ENCODE measurements at places on chromosomes 2 and 18. TPM values are rescaled to one million over a fixed set of nuclear protein-coding genes. Genes with fewer than 3 reads are reported as not detected.
A peak's percentile ranks its signal among the peaks of the same experiment; 100 is the strongest.

ONECUT2 gene
- 0.24 TPM for polyA plus RNA-seq

HOXD12 gene
- polyA plus RNA-seq: 0.63 TPM

LYPD1 gene
- polyA plus RNA-seq: 107 TPM

TCF7L1 gene
- polyA plus RNA-seq: 46.8 TPM

TMEM37 gene
- polyA plus RNA-seq: 37.0 TPM

SPEG gene
- 11.4 TPM for polyA plus RNA-seq

LINC00305 gene
- 7.0 TPM for polyA plus RNA-seq

SIX3 gene
- not detected for polyA plus RNA-seq

AKAIN1 gene
- polyA plus RNA-seq: not detected

RNF125 gene
- polyA plus RNA-seq: 4.5 TPM

ATAD2B gene
- 23.6 TPM for polyA plus RNA-seq

CD226 gene
- polyA plus RNA-seq: 1.2 TPM

GRCh38 chr2:102120701-102121159 lies 21.8 kb upstream of the IL1R1 start:
- DNase-seq: no peak

GRCh38 chr2:239144713-239144999 lies 256.2 kb downstream of the HDAC4 start:
- DNase-seq: no peak

DNA sequence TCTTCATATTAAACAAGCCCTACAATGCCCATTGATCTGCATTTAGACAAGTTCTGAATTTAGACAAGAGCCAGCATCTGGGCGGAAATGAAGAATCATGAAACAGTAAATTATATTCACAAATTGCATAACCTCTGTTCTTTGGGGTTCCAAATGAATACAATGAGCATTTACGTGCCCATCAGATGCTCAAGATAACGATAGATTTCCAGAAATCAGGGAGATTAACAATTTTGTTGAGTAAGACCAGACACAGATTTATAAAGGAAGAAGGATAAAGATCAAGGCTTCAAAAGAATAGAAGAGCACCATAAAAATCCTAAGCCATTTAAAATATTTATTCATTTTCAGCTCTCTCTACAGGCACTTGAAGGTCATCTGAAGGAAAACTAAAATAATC lies 59.7 kb upstream of the CDH20 start:
- DNase-seq: no peak

DNA sequence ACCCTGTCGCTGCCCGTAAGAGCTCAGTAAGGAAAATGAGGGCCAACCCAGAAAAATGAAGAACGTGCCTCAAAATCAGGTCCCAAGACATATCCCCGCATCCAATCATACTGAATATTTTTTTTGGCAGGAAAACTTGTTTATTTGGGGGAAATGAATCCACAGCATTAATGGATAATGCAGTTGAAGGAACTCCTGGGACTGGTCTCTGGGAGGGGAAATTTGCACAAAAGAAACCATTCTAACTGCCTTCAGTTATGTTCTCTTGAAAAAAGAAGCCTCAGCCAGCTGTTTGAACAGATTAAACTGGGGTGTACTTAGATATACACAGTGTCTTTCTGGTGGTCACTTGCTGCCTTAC lies 61.3 kb downstream of the SPRED2 start:
- DNase-seq: no peak

GRCh38 chr2:41400088-41400665 lies 647.6 kb upstream of the PKDCC start:
- no peak for DNase-seq

GRCh38 chr2:164008752-164009151 lies 272.9 kb upstream of the FIGN start:
- no peak for DNase-seq

- no peak for DNase-seq
Measured at GRCh38 chr2:214569419-214570035, 158.7 kb downstream of the VWC2L start.

GRCh38 chr2:74712223-74713053 lies 58.4 kb downstream of the SEMA4F start:
- DNase-seq: no peak

GRCh38 chr2:217953531-217953932 lies 49.3 kb downstream of the TNS1 start:
- DNase-seq: no peak

DNA sequence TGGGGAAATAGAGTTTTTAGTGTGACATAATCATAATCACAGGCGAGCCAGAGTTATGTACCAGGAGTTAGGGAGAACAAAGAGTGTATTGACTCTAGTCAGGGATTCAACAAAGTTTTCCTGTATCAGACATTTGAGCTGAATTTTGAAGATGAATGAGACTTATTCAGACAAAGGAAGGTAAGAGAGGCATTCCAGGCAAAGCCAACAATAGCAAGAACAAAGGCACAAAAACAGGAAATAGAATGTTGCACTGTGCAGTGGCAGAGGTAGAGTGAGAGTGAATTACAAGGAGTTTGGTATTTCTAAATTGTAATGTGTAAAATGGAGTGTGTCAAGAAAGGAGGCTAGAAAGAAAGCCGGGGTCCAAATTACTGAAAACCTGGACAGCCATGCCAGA lies 156.2 kb downstream of the CCDC148 start:
- DNase-seq: no peak

DNA sequence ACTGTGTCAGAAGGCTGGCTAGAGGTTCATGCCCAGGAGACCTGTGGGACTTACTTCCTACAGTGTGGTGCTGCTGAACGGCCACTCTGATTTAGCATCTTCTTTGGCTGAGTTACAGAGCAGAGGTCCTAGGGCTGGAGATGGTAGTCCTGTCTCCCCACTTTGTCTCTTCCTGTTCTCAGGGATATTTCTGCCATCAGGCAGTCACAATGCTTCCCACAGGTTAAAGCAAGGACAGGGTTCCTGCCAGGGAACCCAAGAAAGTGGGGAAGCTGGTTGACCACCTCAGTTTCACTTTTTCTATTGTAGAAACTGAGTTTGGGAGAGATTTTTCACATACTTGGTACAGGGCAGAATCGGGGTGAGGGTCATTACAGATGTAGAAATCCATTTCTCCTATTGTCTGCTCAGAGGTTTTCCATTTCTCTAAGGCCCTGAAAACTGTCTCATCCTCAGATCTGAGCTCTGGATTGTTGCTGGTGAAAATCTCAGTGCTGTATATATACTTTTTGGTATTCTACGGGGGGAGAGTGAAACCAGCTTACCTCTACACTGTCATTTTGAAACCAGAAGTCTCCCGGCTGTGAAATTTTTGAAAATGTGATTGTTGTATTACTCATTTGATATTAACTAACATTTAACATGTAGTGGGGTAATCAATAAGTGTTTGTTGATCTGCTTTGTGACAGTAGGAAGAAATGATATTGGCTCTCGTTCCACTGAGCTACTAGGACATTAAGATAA lies 37.0 kb upstream of the MEP1B start:
- DNase-seq: no peak

GRCh38 chr2:54958717-54959371 lies 91.4 kb downstream of the RTN4 start:
- DNase-seq: no peak

DNA sequence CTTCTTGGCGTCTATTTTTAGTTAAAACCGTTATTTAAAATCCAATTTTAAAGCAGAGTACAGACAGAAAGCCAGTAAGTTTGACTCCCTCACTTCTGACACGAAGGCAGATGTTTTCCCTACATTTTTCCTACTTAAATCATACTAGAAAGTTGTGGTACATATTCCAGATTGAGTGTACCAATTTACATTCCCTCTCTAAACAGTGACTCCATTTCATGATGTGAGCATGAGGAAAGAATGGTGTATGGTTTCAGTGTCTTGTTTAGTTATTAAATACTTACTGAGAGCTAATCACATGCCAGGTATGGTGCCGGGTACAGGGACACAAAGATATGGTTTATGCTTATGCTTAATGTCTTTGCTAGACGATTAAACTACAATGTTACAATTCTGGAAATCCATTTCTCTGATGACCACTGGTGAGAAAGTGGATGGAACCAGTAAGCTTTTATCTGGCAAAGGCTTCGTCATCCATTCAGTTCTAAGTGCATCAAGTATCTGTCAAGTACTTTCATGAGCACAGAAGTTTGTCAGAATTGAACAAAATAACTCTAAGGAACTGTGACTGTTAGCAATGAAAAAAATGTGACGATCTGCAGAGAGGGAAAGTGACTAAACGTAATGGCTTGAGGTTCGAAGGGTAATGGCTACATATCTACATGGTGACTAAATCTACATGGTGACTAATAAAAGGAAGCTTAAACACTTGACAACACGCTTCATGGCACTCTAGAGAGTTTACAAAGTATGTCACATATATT lies 25.7 kb downstream of the MAP4K3 start:
- DNase-seq: no peak

DNA sequence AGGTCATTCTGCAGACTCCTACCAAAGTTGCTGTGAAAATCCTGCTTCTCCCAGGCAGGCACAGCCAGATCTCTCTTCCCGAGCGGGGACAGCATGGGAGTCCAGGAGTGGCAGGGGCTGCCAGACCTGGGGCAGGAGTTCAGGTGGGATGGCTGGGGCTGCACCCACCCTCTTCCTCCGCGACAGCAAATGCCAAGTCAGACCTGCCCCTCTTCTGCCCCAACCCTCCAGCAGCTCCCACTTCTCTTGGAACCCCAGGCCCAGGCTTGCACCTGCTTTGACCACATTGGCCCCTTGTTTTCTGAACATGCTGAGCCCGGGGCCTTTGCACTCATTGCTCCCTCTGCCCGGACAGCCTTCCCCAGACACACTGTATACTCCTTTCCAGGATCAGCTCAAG lies 288.2 kb upstream of the HS6ST1 start:
- DNase-seq: no peak

- no peak for DNase-seq
Measured at GRCh38 chr18:74063557-74063956, 84.1 kb downstream of the FBXO15 start.

DNA sequence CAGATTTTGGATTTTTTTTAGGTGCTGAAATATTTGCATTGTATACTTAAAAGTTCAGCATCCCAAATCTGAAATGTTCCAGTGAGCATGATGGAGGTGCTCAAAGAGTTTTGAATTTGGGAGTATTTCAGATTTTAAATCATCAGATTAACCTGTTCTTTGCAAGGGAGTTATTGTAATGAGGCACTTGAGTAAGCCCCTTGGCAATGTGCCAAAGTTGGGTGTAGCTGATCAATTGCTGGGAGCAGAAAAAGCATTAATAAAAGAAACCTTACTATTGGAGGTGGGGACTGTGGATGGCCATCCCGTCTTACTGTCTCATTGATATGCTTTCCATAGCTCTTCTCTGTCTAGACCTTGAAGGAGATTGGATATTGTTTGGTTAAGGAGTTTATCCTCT lies 28.3 kb downstream of the MALT1 start:
- DNase-seq: no peak

- DNase-seq: peak; percentile 85
Measured at GRCh38 chr2:61470965-61471904, at the start of gene USP34. TSS of gene USP34 (minus strand) at chr2:61471087. CDS start at chr2:61470692, 395 bp downstream.

- DNase-seq: peak; percentile 24
Measured at GRCh38 chr18:21444465-21445212, 155.9 kb downstream of the ESCO1 start.

- DNase-seq: no peak
Measured at GRCh38 chr2:199206536-199206935, 251.2 kb downstream of the SATB2 start.

- DNase-seq: no peak
Measured at GRCh38 chr2:190533175-190533967, 1.2 kb downstream of the NEMP2 start.

DNA sequence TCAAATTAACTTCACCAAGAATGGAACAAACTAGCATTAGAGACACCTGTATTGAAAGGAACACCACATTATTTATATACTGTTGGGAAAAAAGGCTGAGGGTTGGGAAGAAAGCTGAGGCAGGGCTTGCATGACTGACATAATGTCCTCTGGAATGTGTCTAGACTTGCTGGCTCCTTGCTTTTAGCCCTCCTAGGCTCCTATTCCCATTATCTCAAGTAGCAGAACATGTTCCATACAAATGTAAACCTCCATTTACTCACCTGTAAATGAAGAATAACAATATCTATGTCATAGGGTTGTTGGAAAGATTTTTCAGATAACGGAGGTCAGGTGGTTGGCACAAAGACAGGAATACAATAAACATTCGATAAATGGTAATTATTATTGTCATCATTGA lies 976 bp upstream of the ACADL start:
- no peak for DNase-seq

- no peak for DNase-seq
Measured at GRCh38 chr2:165024199-165024598, 68.9 kb upstream of the SLC38A11 start.

DNA sequence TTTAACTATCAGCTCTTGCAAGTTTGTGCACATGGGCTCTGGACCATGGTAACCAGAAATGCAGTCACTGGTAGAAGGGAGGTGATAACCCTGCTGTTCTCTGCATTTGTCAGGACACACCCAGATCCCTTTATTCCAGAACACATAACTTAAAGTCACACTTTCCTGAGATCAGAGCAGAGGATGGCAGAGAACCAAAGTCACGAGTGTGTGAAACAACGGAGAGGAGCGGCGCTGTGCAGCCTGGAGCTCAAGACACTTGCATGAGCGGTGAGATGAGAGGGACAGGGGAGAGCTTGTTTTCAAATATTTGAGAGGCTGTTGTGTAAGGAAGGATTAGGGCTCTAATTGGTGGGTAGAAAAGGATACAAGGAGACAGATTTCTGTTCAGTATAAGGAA lies 43.3 kb upstream of the AAK1 start:
- no peak for DNase-seq

GRCh38 chr18:13538630-13539029 lies 187.7 kb downstream of the FAM210A start:
- no peak for DNase-seq

GRCh38 chr2:207282916-207283315 lies 117.2 kb upstream of the KLF7 start:
- no peak for DNase-seq

- no peak for DNase-seq
Measured at GRCh38 chr2:9031246-9031645, 27.8 kb upstream of the MBOAT2 start.

- DNase-seq: no peak
Measured at GRCh38 chr2:166127217-166128155, at the start of gene SCN1A. TSS of gene SCN1A (minus strand) at chr2:166128020. CDS start at chr2:166073621, 54,399 bp downstream.
